Activated CD8-positive, alpha-beta memory T cell treated with anti-CD3 and anti-CD28 coated beads, Interleukin-2, amount 10 ng/mL, durations not matched to agents 7 days and 5 days (primary cell): ENCODE measurements at places on chromosomes 16 and 17.

DNA sequence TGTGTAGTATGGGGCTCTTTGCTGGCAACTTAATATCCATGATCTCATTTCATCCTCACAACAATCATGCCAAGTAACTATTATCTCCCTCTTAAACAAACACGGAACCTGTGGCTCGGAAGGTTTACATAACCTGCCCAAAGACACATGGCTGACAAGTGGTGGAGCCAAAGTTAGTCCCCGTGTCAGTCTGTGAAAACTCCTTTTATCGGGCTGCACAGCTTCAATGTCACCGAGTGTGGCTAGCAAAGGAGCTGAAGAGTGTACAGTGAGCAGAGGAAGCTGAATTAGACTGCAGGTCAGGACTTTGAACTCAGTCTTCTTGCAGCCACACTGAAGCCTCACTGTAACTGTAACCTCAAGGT, 80.3 kb downstream of the PARN start:
- no peak for DNase-seq

DNA sequence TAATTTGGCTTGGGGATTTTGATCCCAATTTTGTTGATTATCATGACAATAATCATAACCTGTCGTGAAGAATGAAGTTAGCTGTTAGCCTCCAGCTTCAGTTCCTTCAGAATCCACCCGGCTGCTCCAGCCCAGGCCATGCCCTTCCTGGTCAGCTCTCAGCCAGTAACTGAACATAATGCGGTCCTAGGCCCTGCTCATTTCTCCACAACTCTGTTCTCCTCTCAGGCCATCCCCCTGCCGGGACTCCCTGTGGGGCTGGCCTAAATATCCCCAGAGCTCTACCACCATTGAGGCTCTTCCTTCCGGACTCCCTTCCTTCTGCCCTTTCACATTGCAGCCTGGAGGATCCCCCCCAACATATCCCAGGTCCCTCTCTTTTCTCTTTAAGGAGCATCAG, 833.4 kb upstream of the GOT2 start:
- DNase-seq: no peak

DNA sequence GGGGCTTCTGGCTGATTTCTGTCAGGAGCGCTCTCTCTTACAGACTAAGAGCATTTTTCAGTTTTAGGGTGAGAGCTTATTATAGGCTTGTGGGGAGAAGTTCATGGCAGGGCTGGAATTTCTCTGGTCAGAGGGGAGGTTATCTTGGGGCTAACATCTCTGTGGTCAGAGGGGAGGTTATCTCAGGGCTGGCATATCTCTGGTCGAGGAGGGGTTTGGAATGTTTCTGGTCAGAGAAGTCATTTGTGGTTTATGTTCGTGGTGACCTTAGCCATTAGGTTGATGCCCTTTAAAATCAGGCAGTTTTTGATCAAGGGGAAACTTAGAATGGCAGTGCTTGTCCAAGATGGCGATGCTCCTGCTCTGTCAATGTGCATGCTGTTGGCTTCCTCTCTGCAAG, 10.8 kb upstream of the USP31 start:
- no peak for DNase-seq

GRCh38 chr17:60602385-60602742, 2.4 kb downstream of the PPM1D start:
- no peak for DNase-seq

DNA sequence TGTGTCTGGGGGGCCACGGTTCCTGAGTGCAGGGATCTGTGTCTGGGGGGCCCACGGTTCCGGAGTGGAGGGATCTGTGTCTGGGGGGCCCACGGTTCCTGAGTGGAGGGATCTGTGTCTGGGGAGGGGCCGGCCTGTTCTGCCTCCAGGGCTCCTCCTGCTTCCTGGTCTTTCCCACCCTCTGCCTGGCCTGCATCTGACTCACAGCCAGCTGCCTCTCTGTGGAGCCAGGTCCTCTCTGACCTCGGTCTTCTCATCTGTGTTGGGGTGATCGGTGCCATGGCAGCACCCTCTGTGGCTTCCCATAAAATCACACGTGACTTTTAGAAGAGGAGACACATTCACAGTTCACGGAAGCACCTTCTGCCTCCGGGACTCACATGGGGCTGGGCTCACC, 50.3 kb downstream of the ZFPM1 start:
- DNase-seq: no peak

DNA sequence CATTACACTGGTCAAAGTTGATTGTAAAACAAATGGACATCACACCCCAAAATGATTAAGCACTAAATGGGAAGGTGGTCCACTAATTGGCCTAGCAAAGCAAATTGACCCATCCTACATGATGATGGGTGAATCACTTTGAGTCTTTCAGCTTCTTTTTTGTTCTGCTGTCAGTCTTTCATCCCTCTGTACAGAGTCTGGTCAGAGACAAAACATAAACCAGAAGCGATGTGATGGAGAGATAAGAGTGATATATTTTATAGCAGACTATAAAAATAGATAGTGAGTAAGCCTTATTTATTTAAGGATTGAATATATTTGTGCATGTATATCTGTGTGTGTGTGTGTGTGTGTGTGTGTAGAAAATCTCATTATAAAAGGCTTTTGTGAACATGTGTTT, 618.4 kb upstream of the SOX9 start:
- DNase-seq: no peak

GRCh38 chr16:57987441-57988177, 12.9 kb downstream of the ZNF319 start:
- no peak for DNase-seq

GRCh38 chr17:82803606-82804005, 36.2 kb downstream of the ZNF750 start:
- no peak for DNase-seq

GRCh38 chr17:36468903-36469635, 17.4 kb upstream of the ZNHIT3 start:
- no peak for DNase-seq

DNA sequence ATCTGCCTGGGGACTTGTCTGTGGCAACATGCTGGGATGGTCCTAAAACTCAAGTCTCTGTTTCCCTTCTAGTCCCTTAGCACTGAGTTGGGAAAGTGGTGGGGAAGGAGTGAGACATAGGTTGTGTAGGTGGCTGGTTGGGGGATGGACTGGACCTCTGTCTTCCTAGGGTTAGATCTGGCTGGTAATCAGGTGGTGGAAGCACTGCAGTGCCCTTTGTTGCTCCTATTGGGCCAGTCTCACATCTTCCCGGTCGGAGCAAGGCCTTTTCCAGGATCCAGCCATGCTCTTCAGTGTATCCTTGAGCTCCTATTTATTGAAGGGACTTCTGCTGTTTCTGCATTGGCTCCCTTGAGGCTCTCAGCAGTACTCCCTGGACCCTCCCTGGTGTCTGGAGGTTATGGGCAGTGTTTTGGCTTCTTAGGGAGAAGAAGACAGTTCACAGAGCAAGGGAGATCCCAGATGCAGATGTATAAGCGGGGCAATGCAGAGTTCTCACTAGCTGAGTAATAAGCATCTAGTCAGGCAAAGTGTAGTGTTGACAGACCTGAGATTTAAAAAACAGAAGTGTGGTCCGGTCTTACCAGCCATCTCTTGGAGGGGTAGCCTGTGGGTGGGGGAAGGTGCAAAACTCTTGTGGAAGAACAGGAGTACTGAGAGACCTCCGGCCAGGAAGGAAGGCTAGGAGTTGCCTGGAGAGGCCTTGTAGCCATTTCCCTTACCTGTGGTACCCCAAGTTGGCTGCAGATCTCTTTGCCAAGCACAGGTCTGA, 1.3 kb upstream of the NUTF2 start:
- peak; percentile 43 for DNase-seq

GRCh38 chr17:48177816-48178215, 70.2 kb downstream of the SNX11 start:
- DNase-seq: no peak

DNA sequence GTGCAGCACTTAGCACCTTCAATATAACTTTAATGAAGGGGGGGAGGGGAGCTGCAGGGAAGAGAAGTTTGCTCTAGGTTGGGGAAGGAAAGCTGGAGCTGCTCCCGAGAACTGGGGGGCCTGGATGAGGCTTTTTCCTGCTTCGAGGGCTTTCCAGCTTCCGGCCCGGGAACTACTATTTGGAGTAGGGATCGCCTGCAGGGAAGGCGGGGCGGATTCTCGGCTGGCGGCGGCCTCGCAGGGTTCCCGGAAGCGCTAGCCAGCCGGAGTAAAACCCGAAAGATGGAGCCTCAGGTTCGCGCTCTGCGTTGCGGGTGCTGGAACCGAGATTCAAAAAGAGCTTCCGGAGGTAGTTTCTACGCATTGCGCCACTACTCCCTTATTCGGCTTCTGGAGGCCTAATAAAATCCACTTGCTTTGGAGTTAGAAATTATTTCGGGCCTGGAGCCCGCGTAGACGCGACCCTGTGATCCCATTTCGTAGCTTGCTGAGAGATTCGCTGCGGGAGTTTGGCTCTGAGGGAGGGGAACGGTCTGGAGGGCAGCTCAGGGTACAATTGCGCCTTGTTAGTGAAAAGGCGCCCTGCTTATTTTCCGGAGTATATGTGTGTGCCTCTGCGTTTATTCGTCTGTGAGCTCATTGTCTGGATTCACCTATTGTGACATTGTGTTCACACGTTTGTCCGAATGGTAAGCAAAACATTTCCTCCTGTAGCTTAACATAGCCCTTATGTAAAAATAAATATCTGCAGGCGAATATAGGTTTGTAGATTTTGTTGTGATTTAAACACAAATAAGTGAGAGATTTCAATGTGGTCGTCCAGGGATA, 652 bp downstream of the PRAC2 start:
- DNase-seq: no peak

DNA sequence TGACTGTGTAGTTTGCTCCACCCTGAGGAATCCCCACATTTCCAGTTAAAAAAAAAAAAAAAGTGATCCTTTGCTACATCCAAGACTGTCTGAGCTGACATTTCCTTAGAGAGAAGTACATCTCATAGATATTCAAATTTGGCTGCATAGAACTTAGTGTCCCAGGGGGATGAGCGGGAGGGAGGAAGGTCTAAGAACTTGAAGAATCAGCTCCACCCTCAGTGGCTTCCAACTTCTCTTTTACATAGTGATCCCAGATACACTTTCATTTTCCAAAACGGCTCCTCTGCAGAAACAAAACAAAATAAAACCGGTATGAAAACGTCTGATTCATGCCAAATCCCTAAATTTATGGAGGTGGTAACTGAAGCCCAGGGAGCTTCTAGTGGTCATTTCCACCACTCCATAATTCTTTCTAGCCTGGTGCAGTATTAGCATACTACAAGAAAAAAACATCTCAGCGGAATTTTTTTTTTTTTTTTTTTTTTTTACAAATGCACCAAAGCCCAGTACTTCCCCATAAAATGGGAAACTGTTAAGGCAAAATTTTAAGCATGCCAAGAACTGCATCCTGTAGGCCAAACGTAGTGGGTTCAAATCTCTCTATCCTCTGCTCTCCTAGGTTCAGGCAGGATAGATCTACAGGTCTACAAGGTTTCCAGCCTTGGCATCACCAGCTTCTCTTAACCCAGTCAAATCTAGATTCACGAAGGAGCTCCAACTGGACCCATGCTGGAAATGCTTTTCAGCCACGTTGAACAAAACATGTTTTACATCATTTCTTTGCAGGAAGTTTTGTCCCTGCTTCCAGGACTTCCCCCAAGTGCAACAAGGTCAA, 29.3 kb downstream of the MAF start:
- DNase-seq: no peak

DNA sequence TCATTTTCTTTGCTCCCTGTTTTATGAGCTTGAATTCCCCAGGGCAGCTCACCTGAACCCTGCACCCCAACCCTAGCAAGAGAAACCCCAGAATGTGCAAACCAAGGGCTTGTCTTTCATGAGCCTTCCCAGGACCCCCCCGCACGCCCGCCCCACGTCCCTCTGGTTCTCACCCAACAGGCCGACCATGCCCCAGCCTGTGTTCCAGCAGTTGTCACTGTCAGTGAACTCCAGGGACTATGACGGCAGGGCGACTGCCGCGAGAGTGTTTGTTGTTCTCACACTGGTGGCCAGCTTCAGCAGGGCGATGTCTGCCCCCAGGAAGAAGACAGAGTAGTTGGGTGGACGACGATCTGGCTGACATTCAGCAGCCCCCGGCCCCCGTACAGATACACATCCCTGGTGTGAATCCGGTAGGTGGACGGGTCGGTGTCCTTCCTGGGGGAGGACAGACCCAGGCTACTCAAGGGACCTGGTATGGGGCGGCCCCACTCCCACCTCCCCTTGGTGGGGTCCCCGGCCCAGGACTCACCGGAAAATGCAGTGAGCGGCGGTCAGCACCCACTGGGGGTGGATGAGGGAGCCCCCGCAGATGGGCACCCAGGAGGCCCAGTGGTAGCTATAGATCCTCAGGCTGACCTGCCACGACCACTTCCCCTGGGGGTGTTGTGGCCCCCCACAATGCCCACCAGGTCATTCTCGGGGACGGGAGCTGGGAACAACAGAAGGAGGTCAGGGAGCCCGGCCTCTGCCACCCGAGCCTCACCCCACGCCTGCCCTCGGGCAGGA, 20.1 kb downstream of the TPSD1 start:
- DNase-seq: no peak

DNA sequence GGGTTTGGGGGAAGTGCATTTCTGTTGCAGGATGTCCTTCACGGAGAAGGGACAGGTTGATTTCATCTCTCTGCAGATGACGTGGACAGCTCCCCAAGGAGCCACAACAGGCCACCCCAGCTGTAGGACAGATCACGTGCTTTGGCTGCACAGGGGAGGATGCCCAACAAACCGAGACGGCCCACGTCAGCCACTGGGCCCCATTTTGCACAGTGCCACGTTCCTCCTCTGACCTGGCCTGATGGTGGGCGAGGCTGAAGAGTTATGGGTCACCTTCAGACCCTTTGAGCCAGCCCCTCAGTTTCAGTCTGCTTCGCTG, 9.0 kb upstream of the RHBDL3 start:
- DNase-seq: no peak

DNA sequence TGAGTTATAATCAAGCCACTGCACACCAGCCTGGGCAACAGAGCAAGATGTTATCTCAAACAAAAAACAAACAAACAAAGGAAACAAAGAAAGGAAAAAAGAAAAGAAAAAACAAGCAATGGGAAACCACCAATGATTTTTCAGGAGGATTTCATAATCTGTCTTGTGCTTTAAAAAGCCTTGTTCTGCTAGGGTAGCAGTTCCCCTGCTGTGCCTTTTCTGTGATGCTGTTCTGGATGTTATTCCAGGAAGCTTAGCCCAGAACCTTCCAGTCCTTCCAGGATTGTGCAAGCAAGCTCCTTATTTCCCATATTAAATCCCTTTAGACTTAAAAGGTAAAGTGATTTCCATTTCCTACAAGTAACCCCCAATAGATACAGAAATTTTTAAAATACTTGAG, 171.1 kb downstream of the ABCC12 start:
- no peak for DNase-seq

DNA sequence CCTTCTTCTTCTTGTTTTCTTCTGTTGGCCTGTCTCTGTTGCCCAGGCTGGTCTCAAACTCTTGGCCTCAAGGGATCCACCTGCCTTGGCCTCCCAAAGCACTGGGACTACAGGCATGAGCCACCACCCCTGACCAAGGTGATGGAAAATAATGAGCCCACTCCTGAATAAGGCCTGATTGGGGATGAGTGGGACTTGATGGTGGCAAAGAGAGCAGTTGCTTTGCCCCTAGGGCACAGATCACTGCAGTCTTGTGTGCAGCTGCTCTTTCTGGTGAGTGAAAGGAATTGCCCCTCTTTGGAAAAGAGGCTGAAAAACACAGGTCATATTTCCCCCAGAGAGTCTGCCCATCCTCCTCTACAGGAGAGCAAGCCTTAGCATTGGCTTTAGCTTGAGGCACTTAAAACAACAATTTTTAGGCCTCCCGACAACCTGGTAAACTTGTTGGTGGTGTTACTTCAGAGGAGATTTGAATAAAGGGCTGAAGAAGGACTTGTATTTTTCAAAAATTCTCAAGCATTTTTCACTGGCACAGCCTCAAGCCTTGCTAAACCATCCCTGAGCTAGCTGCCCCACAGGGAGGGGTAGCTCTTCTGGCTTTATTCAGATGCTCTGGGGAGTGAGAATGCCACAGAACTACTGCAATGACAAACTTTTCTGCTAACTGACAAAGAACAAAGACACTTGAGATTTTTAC, 6.1 kb upstream of the PDP2 start:
- peak; percentile 66 for DNase-seq
